ENCODE measurements at places on chromosomes 1 and 21.

DNA sequence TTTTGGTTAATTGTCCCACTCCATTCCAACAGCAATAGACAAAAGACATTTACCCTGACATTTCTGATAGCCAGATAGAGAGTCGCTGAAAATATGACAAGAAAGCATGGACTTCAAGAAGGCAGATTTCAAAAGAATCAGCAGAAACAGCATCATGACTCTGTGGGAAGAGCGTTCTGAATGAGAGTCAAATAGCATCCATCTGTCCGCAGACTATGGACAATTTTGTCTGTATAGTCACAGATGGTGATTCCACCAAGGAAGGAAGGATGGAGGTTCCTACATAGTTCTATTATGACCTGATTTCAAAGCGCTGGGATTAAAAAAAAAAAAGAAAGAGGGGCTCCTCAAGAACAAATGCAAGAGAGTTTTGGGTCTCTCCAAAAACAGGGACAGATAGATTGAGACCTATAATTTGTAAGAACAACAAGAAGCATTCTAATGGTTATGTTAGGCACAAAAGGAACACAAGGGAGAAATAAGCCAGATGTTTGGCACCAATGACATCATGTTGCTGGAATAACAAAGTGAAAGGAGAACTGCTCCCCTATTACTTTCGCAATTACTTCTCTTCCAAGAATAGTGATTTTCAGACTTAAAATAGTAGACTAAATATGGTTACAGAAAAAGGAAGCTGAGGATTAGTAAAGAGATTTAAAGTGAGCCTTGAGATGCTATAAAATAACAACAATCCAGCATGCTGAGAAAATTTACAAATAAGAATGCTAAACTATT, 28.5 kb downstream of the NIBAN1 start:
- no peak for DNase-seq

- DNase-seq, result no peak
Observed at GRCh38 chr1:180961622-180962021, 48.9 kb downstream of the KIAA1614 start.

DNA sequence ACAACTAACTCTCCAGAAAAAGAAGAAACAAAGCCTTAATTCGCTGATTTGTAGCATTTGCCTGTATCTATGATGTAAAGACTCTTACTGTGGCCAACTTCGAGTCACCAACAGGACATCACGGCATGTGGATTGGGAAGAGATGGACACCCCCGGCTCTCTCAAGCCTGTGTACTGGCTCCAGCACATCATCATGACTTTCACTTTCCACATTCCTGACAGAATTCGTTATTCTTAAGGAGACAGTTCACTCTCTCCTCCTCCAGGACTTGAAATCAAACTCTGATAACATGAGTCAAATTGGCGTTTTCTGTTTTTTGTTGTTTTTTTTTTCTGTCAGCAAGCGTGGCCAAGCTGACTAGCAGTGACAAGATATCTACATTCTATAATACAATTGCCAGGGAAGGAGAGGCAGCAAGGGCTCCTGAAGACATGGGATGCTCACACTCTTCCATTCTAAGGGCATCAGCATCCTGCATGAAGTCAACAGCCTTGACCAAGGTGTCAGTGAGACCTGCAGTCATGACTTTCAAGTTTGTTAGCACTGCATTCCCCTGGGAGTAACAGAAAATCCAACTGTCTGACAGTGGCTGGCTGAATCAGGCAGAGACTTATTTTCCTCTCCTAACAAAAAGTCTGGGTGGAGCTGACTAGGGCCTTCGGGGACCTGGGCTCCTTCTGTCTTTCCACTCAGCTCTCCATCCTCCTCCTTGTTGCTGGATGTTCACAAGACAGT, 13.3 kb upstream of the TRAF3IP3 start:
- no peak for DNase-seq

DNA sequence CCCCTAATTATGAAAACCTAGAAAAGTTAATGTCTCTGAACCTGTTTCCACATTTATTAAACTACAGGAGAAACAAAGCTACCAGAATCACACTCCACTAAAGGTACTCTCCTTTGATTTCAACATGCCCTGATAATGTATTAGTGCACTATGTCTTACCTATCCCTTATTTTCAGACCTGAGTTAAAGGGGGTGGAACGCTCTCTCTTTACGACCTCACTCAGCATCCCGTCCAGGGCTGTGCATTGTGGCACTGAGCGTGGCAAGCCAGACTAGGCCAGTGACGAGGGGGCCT, 678 bp downstream of the LSM10 start:
- no peak for DNase-seq

GRCh38 chr1:22712502-22713271, 2.0 kb downstream of the EPHB2 start:
- no peak for DNase-seq

- no peak for DNase-seq
Observed at GRCh38 chr21:28632755-28633408, 359.8 kb downstream of the LTN1 start.

DNA sequence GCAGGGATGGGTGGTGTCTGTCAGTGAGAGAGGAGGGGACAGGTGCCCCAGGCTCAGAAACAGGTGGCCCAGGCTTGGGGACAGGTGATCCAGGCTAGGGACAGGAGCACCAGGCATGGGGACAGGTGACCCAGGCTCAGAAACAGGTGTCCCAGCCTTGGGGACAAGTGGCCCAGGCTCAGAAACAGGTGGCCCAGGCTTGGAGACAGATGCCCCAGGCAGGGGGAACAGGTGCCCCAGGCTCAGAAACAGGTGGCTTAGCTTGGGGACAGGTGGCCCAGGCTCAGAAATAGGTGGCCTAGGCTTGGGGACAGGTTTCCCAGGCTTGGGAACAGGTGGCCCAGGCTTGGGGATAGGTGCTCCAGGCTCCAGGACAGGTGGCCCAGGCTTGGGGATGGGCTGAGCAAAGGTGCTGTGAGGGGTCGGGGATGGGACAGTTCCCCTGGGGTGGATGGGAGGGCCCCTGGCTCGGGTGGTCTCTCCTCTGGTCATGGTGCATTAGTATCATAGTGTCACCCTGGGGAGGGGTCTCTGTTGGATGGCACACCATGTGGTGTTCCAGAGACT, 87.7 kb upstream of the C1orf174 start:
- DNase-seq, result no peak

- DNase-seq, result no peak
Observed at GRCh38 chr1:163013826-163014600, 55.1 kb upstream of the RGS4 start.

GRCh38 chr1:89262643-89263042, 10.0 kb downstream of the GBP5 start:
- DNase-seq, result no peak

DNA sequence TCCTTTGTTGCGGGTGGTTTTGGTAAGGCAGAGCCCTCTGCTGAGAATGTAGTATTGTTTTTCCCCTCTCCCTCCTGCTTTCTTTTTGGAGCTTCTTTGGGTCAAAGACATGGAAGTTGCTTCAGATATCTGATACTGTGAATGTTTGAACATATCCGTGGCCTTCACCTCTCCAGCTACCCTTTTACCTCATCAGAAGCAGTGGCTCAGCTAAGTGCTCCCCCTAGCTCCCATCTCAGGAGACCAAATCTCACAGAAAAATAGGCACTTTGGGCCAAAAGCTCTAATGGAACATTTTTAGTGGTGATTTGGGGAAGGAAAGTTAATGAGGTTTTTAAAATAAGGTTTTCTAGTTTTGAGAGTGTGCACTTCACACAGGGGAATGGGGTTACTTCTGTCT, 6.3 kb downstream of the TMEM200B start:
- no peak for DNase-seq

DNA sequence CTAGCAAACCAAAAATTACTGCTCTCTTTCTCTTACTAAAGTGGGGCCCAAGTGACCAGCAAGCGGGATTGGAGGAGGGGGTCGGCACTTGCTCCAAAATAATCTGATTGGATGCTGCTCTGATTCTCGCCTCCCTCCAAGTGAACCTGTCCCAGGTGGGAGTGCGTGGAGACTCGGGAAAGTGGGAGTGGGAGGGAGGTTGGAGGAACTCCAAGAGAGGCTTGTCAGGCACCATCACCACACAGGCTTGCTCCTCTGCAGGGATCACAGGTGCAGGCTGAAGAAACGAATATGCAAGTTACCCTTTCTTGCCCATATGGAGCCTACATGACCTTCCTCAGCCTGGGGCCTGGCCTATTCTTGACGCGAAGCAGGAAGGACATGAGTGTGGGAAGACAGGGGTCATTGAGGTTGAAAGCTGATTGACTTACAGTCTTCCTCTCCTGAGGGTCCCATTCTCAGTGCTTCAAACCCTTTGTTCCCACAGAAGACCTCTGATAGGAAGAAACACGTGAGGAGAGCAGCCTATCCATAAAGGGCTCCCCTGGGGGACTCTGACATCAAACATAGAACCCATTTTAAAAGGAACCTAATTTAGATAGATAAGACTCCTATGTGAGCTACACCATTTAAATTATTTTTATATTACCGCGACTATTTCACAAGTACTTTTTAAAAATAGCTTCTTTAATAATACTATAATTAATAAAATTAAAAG, 14.2 kb downstream of the RGS8 start:
- DNase-seq, result no peak

DNA sequence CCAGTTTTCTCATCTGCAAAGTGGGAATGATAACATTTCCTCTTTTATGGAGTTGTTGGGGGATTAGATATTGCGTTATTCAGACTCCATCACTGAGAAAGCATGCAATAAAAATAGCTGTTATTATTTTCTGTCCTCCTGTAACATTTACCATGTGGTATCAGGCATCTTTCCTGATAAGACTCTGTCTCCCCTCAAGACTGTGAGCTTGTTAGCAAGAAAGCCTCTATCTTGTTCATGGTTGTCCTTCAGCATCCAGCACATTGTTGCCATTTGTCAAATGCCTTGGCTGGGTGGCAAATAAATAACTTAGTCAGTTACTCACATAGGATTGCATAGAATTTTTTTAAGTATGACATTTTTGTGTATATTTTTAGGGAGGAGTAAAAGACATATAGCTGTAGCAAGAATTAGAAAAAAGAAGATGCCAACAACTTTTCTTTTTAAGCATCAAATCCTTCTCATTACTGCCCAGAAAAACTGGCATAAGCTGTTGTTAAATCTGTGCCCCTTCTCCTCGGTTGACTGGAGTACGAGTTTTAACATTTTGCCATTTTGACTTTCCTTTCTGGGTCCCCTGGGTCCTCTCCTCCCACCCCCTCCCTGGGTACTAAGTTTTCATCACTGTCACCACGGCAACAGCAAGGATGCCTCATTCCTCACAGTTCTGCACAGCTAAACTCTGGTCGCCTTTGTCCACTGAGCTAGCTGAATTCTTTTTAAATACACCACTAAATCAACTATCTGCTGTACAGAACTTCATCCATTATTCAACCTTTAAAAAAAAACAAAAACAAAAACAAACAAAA, 1.0 kb upstream of the JAM2 start:
- DNase-seq, result no peak

GRCh38 chr1:168835176-168835575, 106.2 kb upstream of the DPT start:
- no peak for DNase-seq

DNA sequence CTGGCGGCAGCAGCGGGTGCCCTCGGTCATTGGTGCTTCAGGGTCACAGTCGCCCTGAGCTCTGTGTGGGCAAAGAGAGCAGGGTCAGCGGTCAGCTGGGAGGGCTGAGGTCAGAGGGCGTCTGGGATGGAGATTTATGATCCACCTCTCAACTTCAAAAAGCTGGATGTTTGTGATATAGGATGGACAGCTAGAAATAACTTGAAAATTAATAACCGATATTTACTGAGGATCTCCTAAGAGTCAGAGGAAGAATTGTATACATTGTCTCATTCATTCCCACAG, 2.0 kb downstream of the LEFTY1 start:
- no peak for DNase-seq

GRCh38 chr1:175434283-175434860, 241.8 kb upstream of the KIAA0040 start:
- DNase-seq, result no peak

GRCh38 chr1:56436912-56437417, 142.4 kb downstream of the PLPP3 start:
- DNase-seq, result peak; percentile 39

GRCh38 chr1:42195841-42196240, 31.3 kb upstream of the GUCA2A start:
- DNase-seq, result no peak

DNA sequence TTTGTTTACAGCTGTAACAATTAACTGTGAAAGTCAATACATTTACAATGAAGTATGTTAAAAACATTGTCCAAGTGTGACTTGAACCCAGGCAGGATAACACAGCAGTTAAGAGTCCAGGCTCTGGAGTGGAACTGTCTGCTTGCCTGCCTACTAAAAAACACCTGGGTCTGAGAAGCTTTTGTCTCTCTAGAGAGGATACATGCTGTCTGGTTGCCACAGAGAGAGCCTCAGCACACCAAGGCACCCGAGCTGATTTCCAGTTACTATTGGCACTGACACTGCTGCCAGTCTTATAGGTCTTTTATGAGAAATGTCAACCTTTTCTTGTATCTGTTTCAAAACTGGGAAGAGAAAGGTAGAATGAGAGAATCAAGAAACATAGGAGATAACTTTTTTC, 20.2 kb upstream of the RALGPS2 start:
- DNase-seq, result no peak

GRCh38 chr1:178620584-178621475, 104.2 kb upstream of the RALGPS2 start:
- DNase-seq, result no peak

DNA sequence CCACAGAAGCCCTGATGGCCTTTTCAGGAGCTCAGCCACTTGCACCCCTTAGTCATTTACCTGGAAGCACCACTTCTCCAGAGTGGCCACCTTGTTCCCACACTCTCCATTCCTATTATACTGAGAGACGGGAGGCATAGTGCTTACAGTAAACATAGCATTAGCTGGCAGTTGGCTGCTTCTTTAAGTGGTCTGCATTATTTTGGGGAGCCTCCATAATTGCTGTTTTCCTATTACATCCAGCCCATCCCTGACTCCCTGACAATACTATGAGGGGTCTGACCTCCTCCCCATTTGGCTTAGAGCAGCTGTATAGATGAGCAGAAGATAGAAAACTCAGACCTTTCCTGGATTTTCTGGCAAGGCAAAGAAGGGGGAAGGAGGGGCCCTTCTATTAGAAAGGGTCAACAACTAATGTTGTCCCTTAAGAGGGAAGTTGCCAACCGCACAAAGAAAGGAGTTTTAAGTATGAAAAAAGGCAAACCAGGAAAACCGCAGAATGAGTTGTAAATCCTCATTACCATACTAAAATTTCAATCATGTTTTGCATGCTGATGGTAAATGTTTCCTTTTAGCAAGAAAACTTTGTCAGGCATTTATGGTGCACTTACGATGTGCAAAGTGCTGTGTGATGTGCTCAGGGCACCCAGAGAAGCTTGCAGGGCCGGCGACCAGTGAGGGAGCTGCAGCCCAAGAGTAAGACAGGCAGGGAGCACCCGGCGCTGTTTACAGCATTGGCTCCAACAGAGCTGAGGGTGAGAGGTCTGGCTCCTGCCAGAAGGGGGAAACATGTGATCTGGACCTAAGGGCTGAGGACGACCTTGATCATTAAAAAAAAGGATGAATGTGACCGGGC, 167.3 kb downstream of the ZZZ3 start:
- peak; percentile 78 for DNase-seq

- DNase-seq, result no peak
Observed at GRCh38 chr1:233034836-233035235, 84.4 kb downstream of the NTPCR start.

Data from HAP-1 (cell line).